NCI-H1105 (cell line): ENCODE measurements at places on chromosomes 16 and 17.

- DNase-seq = no peak
These were observed 60.5 kb downstream of the ADCY9 start for GRCh38 chr16:4055748-4056147.

DNA sequence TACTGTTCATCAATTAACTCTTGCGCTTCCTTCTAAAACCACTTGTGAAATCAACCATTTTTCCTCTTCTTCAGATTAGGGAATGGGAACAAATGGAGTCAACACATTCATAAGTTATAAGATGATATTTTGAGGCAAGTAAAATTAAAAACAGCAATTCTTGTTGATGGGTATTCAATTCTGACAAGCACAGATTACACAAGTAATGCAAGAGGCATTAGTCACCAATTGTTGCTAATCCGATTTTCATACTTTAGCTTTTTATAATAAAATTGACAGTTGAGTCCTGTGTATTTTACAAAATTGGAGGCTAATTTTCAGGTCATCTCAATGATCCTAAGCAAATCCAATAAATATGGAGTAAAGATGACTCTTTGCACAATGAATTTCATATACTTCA, 918.4 kb upstream of the SOX9 start:
- no peak for DNase-seq

GRCh38 chr17:2624292-2624731, 30.9 kb downstream of the PAFAH1B1 start:
- no peak for DNase-seq

DNA sequence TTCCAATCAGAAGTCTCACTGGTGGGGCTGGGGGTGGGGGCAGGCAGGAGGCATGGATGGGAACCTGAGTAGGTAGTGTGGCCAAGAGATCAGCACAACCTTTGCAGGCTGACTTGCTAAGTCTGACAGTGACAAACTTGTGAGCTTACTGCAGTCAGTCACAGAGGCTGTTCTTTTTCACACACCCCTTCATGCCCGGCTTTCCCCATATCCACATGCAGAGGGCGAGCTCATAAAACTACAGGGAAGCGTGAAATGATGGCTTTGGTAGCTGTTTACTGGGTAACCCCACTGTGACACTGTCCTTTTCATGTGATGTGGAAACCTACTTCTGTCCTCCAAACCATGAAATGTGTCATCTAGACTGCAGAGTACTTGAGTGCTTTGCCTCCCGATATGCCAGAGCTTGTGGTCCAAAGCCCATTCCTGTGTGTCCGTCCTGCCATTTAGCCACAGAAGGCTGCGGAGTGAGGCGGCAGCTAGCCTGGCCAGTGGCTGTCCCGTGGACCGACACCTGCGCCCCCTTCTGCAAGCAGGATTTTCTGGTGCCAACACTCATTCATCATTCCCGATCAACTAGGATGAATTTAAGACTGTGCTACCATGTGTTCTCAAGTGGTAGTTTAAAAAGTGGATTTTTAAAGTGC, 9.8 kb downstream of the GEMIN4 start:
- no peak for DNase-seq
